ENCODE measurements at places on chromosomes 5 and 9.

- DNase-seq = no peak
These were observed 10.9 kb downstream of the SLC6A19 start for GRCh38 chr5:1212271-1212670.

DNA sequence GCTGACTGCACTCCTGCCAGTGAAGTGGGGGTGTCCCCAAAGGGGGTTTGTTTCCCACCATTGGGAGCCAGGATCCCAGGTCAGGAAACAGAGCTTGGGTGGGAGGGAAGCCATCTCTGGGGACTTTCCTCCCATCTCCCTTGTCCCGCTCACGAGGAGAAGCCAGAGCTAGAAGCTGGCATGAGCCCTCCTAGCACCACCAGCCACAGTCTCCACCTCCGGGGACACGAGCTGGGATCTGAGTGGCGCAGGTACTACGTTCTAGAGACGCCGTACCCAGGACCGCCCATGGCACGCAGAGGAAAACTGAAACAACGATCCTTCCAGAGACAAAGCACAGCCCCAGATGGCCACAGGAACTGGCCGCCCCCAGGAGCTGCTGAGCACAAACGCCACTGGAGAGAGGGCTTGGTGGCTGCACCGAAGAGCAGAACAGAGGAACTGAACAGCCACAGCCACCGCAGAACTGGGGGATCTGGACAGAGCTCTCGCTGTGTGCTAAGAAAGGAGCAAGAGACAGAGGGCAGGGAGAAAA, 29.8 kb downstream of the ADAMTS2 start:
- DNase-seq = no peak

DNA sequence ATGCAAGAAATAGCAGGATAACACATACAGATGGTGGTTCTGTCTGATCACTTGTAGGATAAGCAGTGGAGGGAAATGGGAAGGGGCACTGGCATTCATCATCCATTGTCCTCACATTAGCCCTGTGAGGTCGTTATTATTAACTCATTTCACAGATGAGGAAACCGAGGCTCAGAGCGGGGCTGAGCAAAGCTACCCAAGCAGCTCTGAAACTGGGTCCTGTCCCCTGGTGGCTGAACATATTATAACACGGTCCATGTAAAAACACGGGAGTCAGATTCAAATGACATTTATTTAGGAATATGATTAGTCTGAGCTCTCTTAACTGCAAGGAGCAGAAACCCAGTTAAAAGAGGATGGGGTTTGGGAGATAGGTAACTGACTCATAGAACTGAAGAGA, 43.1 kb downstream of the HRH2 start:
- DNase-seq = no peak

GRCh38 chr5:591746-592145, 20.4 kb upstream of the CEP72 start:
- DNase-seq = no peak

DNA sequence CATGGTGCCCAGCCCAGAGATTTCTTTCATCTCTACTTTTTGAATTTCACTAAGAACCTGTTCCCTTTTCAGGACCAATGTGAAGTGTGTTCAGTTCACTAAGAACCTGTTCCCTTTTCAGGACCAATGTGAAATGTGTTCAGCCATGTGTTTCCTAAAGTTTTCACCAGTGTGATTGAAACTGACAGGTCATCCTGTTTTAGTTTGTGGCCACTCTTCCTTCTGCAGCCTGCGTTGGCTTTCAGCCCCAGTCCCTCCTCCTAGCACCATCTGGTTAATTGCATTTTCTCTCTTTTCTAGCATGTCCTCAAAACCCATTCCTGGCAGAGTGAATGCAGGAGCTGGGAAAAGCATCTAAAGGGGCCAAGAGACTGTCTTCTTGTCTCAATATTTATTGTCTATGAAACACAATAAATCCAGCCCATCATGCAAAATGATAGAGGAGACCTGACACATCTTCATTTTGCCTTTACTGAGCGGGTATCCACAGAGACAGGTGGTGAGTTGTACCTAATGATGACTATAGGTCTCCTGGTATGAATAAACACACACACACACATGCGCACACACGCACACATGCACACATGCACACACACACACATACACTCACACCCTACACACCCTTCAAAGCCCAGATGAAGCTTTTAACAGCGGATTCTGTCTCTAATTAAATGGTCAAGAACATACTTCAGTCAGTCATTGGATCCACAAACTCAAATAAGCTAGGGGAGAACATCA, 6.1 kb upstream of the PANK3 start:
- no peak for DNase-seq

GRCh38 chr9:129344641-129345495, 166.8 kb upstream of the IER5L start:
- DNase-seq = no peak

DNA sequence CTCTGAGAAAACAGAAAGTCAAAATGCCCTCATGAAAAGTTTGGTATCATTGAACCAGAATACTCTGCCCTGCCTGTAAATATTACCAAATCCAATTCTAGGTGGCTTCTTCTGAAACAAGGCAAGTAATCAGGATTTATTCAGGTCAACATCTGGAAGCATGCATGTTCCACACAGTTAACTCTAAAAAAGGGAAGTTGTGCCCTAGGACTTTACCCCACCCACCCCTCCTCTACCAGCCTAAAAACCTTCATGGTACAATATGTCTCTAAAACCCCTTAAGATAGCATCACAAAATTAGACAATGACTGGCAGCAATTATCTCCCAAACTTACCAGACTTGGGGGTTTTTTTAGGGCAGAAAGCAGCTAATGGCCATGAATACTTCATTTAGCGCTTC, 414.8 kb upstream of the SLC30A5 start:
- DNase-seq = no peak

- no peak for DNase-seq
These were observed 40.0 kb upstream of the SLC44A1 start for GRCh38 chr9:105204416-105204815.

GRCh38 chr5:150065886-150066285, 20.5 kb downstream of the CSF1R start:
- peak; percentile 29 for DNase-seq

GRCh38 chr5:1382248-1382700, 37.4 kb upstream of the CLPTM1L start:
- DNase-seq = no peak

GRCh38 chr5:142661957-142662356, 23.9 kb downstream of the FGF1 start:
- no peak for DNase-seq

GRCh38 chr5:137565450-137565849, 66.3 kb upstream of the SPOCK1 start:
- DNase-seq = peak; percentile 95

GRCh38 chr9:23590276-23591000, 235.6 kb downstream of the ELAVL2 start:
- no peak for DNase-seq

- DNase-seq = no peak
These were observed 804.8 kb upstream of the ZNF608 start for GRCh38 chr5:125551246-125551645.

- no peak for DNase-seq
These were observed 64.2 kb upstream of the IRX1 start for GRCh38 chr5:3531320-3531986.

DNA sequence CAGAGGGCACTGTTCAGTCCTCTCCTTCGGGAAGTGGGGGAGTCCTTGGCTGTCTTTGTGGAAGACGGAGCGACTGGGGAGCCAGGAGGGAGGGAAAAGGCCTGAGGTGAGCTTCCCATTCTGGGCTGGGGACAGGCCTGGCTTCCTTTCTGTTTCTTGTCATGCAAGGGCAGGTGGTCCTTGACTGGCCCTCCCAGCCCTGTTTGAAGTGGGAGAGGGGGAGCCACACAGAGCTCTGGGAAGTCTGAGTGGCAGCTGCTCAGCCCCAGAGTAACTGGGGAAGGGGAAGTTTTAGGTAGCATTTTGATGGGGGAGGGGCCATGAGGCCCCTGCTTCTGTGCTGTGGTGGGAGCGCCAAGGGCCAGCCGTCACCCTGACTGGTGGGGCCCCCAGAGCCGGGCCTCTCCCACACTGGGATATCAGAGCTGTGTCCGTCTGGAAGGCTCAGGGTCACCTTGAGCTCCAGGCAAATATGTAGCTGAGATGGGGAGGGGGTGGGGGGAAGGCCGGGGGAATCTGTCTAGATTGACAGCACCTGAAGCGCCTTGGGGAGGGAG, 6.5 kb downstream of the UNC5A start:
- no peak for DNase-seq

DNA sequence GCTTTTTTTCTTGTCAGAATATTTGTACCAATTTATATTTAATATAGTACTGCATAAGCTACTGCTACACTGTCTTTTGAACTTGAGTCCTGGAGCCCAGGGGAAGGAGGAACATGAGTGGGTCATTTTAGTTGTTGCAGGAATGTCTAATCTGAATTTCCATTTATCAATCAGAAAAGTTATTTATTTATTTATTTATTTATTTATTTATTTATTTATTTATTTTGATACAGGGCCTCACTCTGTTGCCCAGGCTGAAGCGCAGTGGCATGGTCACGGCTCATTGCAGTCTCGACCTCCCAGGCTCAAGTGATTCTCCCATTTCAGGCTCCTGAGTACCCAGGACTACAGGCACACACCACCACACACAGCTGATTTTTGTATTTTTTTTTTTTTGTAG, 712.6 kb downstream of the NR2F1-AS1 start:
- no peak for DNase-seq

DNA sequence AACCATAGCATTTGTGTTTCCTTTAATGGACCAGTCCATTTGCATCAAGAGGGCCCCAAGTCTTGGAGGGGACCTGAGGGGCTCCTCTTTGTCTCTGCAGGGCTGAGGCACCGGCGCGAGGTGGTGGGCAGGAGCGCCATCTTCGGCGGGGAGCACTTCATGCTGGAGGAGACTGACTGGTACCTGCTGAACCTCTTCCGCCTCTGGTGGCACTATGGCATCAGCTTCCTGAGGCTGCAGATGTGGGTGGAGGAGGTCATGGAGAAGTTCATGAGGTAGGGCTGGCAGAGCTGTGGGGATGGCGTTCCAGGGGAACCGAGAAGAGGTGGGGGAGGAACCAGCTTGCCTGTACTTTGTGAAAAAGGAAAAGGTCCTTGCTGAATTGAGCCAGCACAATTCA, 6.1 kb downstream of the PCYOX1L start:
- DNase-seq = no peak

DNA sequence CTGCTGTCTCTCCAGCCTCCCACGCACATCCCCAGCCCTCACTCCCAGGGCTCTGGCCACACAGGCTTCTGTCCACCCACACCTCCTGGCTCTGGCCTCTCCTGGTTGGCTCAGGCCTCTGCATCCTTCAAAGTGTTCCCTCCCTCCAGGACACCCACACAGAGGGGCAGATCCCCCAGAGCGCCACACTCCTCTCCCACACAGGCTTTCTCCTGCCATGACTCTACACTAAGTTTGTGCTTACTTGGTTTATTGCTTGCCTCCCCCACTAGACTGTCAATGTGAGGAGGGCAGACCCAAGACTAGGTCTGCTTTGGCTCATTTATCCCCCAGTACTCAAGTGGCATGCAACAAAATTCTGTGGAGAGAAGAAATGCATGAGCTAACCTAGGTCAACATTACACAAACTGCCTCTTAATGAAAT, 67.0 kb upstream of the SPOCK1 start:
- peak; percentile 57 for DNase-seq

GRCh38 chr9:116641292-116642059, 45.6 kb upstream of the TRIM32 start:
- DNase-seq = no peak

DNA sequence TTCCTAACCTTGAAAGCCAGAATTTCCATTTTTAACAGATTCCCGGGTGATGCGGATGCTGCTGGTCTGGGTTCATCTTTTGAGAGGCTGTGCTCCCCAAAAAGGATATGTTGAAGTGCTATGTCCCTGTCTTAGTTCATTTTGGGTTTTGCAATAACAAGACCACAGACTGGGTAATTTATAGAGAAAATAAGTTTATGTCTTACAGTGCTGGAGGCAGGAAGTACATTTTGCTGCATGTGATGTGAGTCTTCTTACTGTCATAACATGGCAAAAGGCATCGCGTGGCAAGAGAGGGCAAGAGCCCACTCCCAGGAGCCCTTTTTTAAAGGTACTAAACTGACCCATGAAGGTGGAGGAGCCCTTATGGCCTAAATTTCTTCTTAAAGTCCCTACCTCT, 114.1 kb downstream of the DAPK1 start:
- DNase-seq = no peak

DNA sequence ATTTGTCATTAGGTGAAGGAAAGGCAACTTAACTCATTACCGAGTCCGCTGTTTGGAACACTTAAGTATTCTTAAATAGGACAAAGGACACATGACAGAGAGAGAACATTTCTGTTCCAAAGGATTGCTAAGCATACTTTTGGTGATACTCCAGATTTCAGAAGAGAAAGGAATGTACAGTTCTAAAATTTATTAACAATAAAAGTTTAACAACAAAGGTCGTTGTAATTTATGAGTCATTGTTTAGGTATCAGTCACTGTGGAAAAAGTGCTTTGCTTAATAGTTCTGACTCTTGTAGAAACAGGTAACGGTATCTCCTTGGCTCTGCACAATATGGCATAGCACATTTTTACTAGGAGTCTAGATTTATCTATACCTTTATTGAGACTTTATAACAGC, 36.3 kb upstream of the PAM start:
- DNase-seq = peak; percentile 61

- peak; percentile 74 for DNase-seq
These were observed 9.2 kb downstream of the ENC1 start for GRCh38 chr5:74631081-74631953.

GRCh38 chr9:136947955-136948510, 3.0 kb downstream of the C8G start:
- DNase-seq = peak; percentile 51

DNA sequence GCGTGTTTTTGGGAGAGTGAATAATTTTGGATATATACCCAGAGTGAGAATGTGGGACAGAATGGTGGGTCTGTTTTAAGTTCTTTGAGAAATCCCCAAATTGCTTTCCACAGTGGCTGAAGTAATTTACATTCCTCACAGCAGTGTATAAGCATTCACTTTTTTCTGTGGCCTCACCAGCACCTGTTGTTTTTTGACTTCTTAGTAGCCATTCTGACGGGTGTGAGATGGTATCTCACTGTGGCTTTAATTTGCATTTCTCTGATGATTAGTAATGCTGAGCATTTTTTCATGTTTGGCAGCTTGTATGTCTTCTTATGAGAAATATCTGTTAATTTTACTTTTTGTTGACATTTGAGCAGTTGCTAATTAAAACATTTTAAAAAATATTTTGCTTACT, 9.4 kb upstream of the SPATA31D1 start:
- DNase-seq = no peak

- peak; percentile 33 for DNase-seq
These were observed 37.3 kb downstream of the INSYN2B start for GRCh38 chr5:169943026-169943425.

- DNase-seq = peak; percentile 71
These were observed 39.6 kb downstream of the PDCD1LG2 start for GRCh38 chr9:5549658-5550650.

DNA sequence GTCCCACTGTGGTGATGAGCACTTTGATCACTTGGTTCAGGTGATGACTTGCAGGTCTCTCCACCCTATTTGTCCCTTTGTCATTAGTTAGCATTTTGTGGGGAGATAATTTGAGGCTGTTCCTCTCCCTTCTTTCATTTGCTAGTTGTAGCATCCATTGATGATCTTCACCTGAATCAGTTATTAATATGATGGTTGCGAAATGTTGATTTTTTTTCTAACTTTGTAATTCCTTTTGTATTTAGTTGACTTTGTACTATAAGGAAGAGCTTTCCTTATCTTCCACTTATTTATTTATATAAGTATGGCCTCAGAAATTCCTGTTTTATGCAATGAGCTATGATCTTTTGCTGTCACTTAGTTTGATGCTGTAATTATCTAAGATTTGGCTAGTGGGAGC, 12.6 kb downstream of the TRIO start:
- DNase-seq = no peak

GRCh38 chr9:563200-563599, 278.3 kb upstream of the DMRT1 start:
- no peak for DNase-seq

GRCh38 chr5:143564417-143564816, 160.9 kb upstream of the NR3C1 start:
- DNase-seq = no peak

Data from EH (cell line).